ENCODE measurements at places on chromosomes 3 and 15.

GRCh38 chr15:80591938-80592825, 102.9 kb upstream of the ABHD17C start:
- no peak for DNase-seq

DNA sequence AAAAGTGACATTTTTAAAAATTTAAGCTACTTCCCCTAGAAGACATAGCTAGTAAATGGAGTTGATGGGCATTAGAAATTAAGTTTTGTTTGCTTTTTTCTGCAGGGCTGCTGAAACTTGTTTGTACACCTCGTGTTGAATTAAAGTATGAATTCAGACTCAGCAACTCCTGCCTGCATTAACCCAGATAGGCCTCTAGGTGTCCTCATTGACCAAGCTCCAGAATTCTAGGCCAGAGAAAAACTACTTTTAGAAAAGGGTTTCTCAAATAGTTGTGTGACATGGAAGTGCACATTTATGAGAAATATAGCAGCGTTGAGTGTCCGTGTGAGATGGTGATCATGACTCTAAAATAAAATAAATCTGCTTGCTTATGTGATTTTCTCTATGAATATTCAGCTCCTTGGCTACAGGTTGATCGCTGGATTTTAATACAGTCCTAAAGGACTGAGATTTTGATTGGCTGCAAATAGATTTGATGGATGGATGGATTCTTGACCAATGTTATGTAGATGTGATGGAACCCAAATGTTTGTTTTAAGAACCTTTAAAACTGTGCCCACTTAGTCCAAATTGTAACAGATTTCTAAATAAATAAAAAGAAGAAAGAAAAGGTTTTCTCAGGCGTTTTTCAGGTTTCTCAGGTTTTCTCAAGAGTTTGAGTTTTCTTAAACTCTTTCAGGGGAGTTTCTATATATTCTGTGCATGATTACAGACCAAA, 39.4 kb upstream of the LMOD3 start:
- DNase-seq = no peak

DNA sequence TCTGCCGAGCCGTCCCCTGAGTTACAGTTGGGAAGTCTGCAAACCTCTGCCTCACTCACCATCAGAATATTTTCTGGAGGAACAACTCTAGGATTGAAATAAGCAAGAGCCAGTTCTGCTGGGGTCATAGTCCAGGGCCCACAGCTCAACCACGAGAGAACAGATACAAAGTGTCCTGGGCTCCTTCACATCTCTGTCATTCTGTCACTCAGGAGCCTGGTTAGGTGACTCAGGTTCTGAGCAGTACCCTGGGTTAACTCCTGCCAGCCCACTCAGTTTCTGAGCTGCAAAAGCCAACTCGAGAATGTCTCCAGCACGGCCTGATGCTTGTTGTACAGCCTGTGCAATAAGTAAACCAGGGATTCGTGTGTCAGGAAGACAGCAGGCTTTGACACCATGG, 155.7 kb downstream of the SLCO3A1 start:
- DNase-seq = no peak

GRCh38 chr3:50612970-50613846, 1.6 kb upstream of the CISH start:
- DNase-seq = no peak

DNA sequence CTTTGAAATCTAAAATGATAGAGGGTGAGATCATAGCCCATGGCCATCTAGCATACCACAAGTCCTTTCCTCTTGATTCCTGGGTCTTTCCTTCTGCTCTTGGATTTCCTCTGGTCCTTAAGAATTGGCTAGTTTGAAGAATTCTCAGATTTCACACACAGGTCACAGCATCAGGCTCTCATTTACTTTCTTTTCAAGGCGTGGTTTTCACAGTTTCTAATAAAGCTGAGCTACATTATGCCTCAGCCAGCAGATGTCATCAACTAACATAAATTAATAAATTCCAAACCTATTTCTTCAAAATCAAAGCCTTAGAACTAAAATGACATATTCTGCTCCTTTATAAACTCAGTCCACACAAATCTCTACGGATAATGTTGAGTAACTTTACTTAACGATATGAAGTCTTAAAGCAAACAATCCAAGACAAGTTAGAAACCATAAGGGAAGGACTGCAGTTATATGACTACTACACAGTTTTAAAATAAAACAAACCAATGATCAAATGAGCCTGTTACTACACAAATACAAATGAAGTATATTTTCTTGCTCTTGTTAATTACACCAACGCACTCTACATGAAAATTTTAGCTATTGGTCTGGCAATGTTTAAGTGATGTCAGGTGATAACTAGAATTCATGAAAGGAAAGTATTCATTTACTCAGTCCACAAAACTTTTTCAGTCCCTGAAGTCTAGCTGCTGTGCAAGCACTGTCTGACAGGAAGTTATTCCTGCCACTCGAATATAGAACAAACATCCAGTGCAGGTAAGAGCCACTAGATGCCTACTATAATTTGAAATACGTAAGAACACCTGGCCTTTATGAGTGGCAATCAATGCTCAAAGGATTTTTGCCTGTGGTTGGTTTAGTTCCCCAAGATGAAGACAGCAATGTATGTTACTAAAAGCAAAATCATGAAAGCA, 9.2 kb downstream of the CCDC14 start:
- DNase-seq = no peak

GRCh38 chr15:57306944-57307411, 69.3 kb upstream of the CGNL1 start:
- no peak for DNase-seq

- no peak for DNase-seq
Observed at GRCh38 chr3:86986671-86987420, 4.1 kb downstream of the VGLL3 start.

GRCh38 chr3:64079369-64080150, 56.3 kb upstream of the PSMD6 start:
- no peak for DNase-seq

GRCh38 chr3:22935040-22935439, 268.1 kb upstream of the UBE2E2 start:
- no peak for DNase-seq

- no peak for DNase-seq
Observed at GRCh38 chr3:168248383-168249204, 152.9 kb upstream of the GOLIM4 start.

- DNase-seq = no peak
Observed at GRCh38 chr3:39388741-39389248, 5.6 kb downstream of the SLC25A38 start.

GRCh38 chr3:173943264-173943663, 545.7 kb downstream of the NLGN1 start:
- no peak for DNase-seq

- DNase-seq = no peak
Observed at GRCh38 chr3:78041486-78041885, 1001.6 kb downstream of the ROBO2 start.

- DNase-seq = no peak
Observed at GRCh38 chr15:90959028-90959595, 4.4 kb downstream of the RCCD1 start.

DNA sequence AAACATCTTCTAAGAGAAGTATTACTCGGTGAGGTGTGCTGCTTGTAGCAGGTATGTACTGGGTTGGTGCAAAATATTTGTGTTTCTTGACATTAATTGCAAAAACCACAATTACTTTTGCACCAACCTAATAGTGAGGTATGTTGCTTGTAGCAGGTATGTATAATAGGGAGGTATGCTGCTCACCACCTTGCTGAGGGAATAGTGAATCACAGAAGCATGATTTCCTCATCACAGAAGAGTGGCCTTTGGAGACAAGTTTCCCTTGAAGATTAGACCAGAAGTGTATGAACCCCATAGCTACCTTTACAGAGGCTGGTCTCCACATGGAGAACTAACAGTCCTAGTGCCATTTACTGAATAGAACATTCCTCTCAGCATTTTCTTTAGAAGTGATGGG, 15.5 kb downstream of the DCP1A start:
- DNase-seq = no peak

- DNase-seq = no peak
Observed at GRCh38 chr15:83574345-83574744, 79.6 kb upstream of the ADAMTSL3 start.

DNA sequence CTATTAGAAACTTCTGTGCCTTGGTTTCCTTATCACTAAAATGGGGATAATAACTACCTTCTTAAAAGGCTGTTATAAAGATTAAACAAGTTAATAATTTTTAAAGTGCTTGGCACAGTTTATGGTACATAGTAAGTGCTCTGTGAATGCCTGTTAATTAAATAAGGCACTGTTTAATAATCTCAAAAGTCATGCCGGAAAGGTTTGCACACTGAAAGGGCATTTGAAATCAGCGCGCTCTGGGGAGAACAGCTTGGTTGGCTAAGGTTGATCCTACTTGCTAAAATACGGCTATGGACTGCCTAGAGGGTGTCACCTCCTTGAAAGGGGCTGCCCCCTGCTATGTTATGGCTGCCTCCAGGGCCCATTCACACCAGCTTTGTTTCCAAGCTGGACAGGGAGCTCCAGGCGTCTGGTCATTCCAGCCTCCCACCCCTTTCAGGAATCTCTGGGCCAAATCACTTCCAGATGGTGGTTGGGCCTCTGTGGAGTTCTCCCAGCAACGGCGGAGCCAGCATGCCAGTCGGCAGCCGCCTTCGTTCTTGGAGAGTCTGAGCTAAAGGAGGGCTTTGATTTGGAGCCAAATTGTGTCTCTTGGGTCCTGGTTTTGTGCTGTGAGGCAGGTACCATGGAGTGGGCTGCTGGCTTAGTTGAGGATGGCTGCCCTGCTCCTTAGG, 5.9 kb downstream of the FLNB start:
- DNase-seq = no peak

GRCh38 chr3:3881050-3881449, 81.8 kb downstream of the LRRN1 start:
- no peak for DNase-seq

GRCh38 chr3:127487196-127487595, 103.3 kb downstream of the TPRA1 start:
- DNase-seq = no peak

DNA sequence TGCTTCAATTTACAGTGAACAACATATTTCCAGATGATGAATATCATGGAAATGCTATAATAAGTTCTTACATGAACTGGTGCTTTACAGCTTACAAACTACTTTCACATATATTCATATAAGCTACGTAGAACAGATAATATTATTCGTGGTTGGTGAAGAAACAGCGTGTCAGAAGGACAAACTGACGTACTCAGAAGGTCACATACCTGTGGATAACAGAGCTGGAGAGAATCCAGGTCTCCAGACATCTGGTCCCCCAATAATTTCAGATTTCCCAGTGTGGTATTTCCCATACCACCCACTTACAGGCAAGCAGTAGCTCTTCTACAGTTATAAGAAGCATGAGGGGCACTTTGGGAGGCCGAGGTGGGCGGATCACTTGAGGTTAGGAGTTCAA, 156.6 kb downstream of the PLD1 start:
- no peak for DNase-seq

DNA sequence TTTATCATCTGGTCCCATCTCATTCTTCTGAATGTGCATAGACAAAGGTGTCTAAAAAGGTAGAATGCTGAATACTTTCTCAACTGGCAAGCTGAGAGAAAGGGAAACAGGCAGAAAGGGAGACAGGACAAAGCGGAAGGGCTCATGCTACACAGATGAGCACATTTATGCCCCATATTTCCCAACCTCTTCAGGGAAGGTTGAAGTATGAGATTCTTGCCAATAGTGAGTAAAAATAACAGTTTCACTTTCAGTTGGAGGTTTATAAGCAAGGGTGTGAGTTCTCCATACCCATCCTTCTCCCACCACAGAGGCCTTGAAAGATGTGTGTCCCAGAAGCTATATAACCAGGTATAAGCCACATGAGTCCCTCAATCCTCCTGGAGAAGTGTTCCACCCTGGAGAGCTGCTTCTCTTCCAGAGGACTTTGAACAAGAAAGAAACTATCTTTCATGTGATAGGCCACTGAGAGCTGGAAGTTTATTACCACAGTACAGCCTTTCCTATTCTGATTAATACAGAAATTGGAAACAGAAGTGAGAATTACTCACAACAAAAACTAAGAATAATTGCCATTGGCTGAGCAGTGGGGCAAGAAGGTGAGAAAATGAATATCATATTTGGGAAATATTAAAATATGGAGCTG, 709.4 kb upstream of the NR2F2 start:
- DNase-seq = no peak

DNA sequence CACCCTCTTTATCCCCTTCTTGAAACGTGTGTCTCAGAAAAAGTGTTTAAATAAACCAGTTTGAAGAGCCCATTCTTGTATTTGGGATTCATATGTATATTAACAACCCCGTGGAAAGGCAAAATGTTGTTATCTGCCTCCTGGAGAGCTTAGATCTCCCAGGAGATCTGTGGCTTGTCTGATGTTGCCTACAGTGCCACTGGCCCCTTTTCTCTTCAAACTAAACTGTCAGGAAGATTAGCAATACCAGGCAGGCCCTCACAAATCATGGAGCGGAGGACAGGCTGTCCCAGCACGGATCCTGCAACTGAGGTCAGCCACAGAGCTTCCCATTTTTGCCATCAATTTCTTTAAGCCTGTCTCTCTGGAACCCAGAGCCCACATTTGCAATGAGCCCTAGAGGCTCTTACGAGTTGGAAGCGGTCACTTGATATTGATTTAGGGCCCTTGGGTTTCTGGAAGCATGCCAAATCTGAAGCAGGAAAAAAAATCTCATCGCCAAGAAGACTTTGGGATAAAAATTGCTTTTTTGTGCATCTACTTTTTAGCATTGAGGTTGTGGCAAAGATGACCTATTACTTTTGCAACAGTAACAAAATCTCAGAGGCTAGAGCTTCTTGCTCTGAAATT, 234.1 kb downstream of the OPA1 start:
- no peak for DNase-seq

DNA sequence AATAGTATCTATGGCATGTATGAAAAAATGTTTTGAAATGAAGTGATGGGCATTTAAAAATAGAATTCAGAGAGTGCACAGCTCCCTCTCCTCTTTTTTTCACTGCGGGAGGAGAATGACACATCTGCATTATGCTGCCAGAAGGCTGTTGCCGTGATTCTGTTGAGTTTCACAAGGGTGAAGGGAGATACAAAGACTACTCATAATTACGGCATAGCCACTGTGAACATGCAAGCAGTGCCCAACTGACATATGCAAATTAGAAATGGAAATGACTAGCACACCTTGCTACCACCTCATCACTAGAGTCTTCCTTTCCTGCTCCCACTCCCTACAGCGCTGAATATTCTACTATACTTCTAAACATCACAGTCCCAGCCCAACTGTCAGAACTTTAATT, 20.1 kb downstream of the IFT57 start:
- DNase-seq = no peak
